Fibroblast of skin of scalp (primary cell): ENCODE measurements at places on chromosomes 12 and 14.

- DNase-seq, result peak; percentile 31
Measured at GRCh38 chr12:77354766-77355362, 289.5 kb upstream of the E2F7 start.

DNA sequence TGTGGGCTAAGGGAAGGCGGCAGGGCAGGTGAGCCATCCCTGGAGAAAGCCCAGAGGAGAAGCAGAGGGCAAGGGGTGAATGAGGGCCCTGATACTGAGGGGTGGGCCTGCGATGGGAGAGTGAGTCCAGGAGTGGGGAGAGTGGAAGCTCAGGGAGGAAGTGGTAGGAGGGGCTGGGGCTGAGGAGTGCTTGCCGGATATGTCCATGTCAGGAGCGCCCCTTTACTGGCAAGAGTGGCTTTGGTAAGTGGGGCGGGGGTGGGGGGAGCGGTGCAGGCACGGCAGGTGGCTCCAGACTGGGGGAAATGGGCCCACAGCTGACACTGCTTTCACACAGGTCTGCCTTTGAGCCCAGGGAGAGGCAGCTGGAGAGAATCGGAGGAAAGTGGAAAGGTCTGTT, 86.4 kb upstream of the GPR68 start:
- no peak for DNase-seq

- peak; percentile 69 for DNase-seq
Measured at GRCh38 chr12:75635606-75636444, 124.4 kb upstream of the KRR1 start.

GRCh38 chr12:92418381-92418780, 272.7 kb upstream of the BTG1 start:
- DNase-seq, result no peak

GRCh38 chr14:85468816-85469215, 61.1 kb upstream of the FLRT2 start:
- DNase-seq, result no peak

- DNase-seq, result no peak
Measured at GRCh38 chr14:98512501-98513251, 759.3 kb downstream of the BCL11B start.

DNA sequence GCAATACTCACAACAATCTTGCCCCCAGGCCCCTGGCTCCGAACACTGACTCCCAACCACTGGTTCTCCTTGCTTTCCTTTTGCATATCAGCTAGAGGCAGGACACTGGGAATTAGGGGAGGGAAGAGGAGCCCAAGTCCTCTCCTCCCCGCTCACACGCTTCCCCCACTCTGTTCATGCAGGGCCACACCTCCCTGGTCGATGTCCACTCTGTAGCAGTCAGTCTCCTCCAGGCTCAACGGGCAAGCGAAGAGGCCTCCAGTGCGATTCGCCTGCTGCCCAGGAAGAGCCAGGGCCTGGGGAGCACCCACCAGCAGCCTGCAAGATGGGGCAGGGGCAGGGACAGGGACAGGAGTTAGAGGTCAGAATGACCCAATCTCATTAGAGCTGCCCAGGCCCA, 4.8 kb downstream of the ITGA7 start:
- no peak for DNase-seq

DNA sequence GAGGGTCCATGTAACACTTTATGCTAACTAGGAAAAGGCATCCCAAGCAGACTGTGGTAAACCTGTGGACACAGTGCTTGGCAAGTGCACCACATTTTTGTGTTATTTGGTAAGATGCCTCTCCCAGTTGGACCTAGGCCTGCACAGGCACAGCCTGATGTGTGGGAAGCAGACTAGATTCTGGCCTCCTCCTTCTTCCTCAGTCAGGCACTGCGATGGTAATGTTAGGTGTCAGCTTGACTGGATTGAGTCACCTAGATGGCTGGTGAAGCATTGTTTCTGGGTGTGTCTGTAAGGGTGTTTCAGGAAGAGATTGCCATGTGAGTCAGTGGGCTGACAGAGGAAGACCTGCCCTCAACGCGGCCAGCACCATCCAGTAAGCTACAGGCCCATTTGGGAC, 25.3 kb upstream of the RHOJ start:
- DNase-seq, result peak; percentile 49

DNA sequence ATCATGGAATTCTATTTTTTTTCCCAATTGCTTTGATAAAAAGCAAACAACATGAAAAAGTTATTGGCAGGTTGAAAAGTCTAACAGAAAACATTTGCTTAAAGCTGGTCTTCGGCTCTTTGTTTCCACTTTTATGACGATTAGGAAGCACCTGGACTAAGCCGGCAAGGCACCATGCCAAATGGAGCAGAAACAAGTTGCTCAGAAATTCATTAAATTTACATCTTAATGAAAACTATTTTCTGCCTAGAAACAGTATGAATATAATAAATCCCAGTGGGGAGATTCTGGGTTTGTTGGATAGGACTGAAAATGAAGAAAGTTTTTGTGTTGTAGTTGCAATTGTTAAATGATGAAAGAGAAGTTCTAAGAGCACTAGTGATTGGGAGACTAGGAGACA, 51.4 kb upstream of the OR9K2 start:
- DNase-seq, result no peak

GRCh38 chr14:20435582-20436362, at the start of gene KLHL33:
TSS of gene KLHL33 (minus strand) at chr14:20436166. CDS start at chr14:20435811, 355 bp downstream.
- no peak for DNase-seq

DNA sequence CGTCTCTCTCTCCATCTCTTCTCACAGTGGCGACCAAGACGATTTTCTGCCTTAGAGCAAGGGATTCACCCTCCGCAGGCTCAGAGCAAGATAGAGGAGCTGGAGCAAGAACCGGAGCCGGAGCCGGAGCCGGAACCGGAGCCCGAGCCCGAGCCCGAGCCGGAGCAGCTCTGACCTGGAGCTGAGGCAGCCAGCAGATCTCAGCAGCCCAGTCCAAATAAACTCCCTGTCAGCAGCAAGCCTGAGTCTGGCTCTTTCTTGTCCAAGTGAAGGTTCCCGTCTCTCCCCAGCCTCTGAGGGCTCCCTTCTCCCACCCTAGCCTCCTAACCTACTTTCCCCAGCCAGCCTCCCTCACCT, 5.9 kb downstream of the LAG3 start:
- no peak for DNase-seq

DNA sequence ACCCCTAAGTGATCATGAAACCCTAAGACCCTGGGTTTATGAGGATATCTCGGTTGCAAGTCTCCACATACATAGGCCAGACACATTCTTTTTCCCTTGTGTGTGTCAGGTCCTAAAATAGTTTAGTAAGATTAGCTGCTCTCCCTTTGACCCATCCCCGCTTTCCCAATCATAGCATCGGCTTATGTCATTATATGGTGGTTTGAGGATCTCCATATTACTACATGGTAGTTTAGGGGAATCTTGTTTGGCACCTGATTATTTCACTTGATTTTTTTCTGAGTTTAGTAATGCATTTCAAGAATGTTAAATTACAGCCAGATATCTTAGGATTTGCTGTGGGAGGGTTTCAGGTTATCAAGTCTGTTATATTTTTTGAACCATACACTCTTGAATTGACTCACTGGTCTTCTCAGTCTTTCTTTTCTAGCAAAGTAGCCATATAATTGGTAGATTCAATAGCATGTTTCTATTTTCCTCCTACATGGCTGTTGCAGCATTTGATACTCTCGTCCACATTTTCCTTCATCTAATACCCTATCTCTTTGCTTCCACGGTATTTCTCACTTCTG, 68.3 kb upstream of the TRHDE start:
- DNase-seq, result no peak

- no peak for DNase-seq
Measured at GRCh38 chr12:89695830-89696229, 12.8 kb downstream of the ATP2B1 start.

- DNase-seq, result no peak
Measured at GRCh38 chr12:91871751-91872150, 273.9 kb downstream of the BTG1 start.

DNA sequence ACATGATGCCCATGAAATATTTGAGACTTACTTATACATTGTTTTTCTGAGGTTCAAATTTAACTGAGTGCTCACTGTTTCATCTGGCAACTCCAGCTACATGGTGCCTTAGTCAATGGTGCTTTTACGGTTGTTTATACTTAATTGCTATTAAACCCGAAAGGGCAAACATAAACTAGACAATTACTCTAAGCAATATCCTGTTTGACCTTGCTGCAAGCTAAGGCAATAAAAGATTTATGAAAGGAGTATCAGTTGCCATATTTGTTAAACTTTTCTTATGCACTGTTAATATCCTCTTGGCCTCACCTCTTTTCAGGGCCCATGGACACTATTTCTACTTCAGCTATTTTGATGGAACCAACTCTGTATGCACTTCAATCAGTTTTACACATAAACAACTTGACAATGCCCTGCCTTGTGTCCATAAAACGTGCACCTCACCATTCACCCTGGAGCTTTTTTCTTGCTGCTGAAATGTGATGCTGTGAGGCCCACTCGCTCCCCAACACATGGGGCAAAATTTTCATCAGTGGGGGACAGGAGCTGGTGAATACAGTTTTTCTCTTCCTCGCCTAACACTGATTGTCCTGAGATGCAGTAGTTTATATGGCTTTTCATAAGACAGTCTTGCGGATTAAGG, 64.1 kb upstream of the HIF1A start:
- no peak for DNase-seq

GRCh38 chr12:23464241-23464812, 485.1 kb downstream of the SOX5 start:
- DNase-seq, result no peak
